ENCODE measurements at places on chromosomes 7 and 10.

- no peak for DNase-seq
Measured at GRCh38 chr7:77831481-77831880, 32.9 kb downstream of the PHTF2 start.

GRCh38 chr7:135355377-135356048 lies 121.9 kb downstream of the STRA8 start:
- DNase-seq = no peak

GRCh38 chr7:95531605-95532219 lies 46.0 kb downstream of the ASB4 start:
- no peak for DNase-seq

GRCh38 chr10:24437302-24437701 lies 228.4 kb downstream of the KIAA1217 start:
- no peak for DNase-seq

- no peak for DNase-seq
Measured at GRCh38 chr10:116256752-116257259, 16.2 kb downstream of the GFRA1 start.
